ENCODE measurements at places on chromosomes 2 and 18.

- DNase-seq, result no peak
These were observed 42.8 kb upstream of the KLF11 start for GRCh38 chr2:10000541-10000940.

DNA sequence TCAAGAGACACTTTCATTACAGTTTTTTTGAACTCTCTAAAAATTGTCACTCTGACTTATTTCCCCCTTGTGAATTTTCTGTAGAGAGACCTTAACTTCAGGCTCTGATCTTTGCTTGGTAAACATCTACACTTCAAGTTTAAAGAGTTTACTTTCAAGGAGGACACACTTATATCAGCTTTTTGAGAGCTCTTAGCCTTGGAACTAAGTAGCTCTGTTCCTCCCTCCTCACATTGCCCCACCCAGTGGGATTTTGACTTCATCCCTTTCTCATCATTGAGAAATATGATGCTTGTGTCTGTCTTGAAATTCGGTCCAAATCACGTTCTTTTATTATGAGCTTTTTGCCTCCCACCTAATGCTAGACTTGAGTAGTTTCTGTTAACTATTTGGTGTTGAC lies 433.4 kb upstream of the MEIS1 start:
- DNase-seq, result no peak

- no peak for DNase-seq
These were observed 5.1 kb downstream of the PLEKHA3 start for GRCh38 chr2:178485356-178485755.

GRCh38 chr2:238381341-238382115 lies 45.2 kb upstream of the ASB1 start:
- no peak for DNase-seq

- DNase-seq, result no peak
These were observed 46.1 kb downstream of the YES1 start for GRCh38 chr18:765764-766549.

DNA sequence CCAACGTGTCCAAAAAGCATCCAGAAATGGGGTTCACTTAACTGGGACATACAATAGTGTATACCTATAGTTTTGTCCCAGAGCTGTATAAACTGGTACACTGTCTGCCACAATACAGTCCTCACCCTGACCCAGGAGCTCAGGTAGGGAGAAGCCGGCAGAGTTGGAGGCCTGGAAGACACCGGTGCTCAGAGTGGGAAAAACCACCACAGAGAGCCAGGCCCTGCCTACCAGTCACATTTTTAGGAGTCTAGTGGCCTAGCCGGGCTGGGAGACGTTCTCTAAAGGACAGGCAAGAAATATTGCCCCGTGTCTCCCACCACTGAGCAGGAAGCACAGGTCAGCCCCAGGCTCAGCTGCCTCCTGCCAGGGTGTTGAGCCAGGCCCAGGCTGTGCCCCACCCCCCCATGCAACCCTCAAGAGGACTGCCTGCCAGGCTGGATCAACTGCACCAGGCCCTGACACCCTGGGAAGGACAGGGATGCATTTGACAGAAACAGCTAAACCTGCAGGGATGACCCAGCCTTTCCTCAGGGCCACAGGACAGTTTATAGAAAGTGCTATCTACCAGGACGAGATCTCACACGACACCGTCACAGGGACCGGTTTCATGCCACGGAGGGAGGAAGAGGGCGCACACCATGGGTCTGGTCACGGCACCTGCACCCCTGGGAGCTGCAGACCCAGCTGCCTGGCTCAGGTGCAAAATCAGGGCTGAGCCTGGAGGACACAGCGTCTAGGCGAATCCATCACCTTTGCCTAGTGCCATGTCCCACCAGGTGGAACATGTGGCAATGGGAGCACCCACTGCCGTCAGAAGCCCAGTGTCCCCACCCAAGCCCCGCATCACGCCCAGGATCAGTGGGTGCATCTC lies 89.9 kb downstream of the TMEM18 start:
- DNase-seq, result no peak

- DNase-seq, result no peak
These were observed 33.3 kb downstream of the ANTXR1 start for GRCh38 chr2:69046221-69046662.

DNA sequence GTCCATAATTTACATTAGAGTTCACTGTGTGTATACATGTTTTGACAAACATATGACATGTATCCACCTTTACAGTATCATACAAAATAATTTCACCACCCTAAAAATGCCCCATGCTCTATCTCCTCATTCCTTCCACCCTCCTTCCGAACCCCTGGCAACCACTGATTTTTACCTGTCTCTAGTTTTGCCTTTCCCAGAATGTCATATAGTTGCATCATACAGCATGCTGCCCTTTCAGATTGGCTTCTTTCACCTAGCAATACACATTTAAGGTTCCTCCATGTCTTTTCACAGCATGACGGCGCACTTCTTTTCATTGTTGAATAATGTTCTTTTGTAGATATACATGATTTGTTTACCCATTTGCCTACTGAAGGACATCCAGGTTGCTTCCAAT lies 10.4 kb downstream of the LRPPRC start:
- DNase-seq, result no peak

DNA sequence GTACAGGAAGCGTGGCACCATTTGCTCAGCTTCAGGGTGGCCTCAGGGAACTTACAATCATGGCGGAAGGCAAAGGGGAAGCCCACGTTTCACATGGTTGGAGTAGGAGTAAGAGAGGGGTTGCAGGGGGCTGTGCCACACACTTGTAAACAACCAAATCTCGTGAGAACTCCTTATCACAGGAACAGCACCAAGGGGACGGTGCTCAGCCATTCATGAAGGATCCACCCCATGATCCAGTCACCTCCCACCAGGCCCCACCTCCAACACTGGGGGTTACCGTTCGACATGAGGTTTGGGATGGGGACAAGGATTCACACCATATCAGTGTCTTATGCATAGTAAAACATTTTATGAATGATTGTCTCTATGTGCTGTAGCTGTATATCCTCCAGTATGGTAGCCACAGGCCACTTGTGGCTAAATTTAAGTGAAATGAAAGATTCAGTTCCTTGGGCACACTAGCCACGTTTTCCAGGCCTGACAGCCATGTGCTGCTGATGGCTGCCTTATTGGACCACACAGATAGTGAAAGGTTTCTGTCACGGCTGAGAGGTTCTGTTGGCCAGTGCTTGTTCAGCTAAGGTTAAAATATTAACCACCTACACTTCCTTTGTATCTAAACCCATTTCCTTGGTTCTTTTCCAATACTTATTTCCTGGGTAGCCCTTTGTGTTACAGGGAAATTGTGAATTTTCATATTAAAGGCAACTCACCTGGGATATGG lies 77.3 kb downstream of the AGAP1 start:
- DNase-seq, result no peak

GRCh38 chr2:62231541-62231940 lies 35.6 kb downstream of the B3GNT2 start:
- DNase-seq, result no peak

DNA sequence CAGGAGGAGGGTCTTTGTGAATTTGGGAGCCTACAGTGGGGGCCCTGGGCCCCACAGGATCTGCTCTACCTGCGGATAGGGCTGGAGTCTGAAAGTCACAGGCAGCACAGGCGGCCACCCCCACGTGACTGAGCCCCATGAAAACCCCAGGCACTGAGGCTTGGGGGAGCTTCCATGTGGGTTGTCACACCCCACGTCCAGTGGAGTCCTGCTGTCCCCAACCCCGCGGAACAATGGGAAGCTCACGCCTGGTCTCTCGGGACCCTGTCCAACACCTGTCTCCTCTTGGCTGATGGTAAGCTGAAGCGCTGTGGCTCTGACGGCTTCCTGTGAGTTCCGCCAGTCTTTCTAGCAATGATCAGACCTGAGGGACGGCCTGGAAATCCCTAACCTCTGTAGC lies 85.8 kb downstream of the PTGR3 start:
- no peak for DNase-seq

- no peak for DNase-seq
These were observed 311.9 kb downstream of the NRXN1 start for GRCh38 chr2:50719837-50720696.

- DNase-seq, result no peak
These were observed 91.1 kb upstream of the CDH2 start for GRCh38 chr18:28267878-28268625.

GRCh38 chr2:190763901-190764514 lies 115.1 kb downstream of the NAB1 start:
- DNase-seq, result no peak
